ENCODE measurements at places on chromosomes 2 and 18.

GRCh38 chr2:133411857-133412256, 156.4 kb downstream of the NCKAP5 start:
- DNase-seq: no peak

DNA sequence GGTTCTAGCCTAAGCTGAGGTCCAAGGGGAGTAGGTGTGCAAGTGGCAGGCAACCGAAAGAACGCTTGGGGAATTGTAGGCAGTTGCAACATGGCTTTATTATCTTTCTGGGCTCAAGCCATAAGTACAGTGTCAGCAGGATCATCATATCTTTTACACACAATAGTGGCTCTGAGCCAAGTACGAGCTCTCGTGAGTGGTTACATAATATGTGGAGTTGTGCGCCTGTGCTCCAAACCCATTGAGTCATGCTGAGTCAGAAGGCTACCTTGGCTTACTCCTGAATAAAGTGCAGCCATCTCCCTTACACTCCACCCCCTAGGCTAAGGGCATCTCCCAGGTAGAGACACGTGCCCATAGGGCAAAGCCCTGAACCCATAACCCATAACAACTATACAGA, 233.9 kb downstream of the SATB2 start:
- no peak for DNase-seq

DNA sequence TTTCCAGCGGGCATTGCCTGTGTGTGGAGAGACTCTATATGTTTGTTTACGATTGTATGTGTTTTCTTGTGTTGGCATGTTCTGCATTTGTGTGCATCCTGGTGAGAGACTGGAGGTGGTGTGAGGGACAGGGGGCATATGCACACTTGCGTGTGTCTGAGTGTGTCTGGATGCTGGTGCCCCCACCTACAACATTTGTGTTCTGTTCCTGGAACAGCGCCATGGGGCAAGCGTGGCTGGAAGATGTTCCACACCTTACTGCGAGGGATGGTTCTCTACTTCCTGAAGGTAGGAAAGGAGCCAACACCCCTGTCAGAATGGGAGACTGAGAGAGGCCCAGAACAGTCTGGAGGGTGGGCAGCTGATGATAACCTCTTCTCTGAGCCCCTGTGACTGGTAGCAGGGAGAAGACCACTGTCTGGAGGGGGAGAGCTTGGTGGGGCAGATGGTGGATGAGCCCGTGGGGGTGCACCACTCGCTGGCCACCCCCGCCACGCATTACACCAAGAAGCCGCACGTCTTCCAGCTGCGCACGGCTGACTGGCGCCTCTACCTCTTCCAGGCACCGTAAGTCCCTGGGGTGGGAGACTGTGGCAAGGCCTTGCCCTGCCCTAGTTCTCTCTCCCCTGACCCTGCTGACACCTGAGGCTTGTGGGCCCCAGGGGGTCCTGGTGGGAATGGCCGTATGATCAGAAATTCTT, 23.7 kb downstream of the PSD4 start:
- DNase-seq: no peak

GRCh38 chr2:103335403-103335802, 573.6 kb downstream of the TMEM182 start:
- DNase-seq: no peak

DNA sequence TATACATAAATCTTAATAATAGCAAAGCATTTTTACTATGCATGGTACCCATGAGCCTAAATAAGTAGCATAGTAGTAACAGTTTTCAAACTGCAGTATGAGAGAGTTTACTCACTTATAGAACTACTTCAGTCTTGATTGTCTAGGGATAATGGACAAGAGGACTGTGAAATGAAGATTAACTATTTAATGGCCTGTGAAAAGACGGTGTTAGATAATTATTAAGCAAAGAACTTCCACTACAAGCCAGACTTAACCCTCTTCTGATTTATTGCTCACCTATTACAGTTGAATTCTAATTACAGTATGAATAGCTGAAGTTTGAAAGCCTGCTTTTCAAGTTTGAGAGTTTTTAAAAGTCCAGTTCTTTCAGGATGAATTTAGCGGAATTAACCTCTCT, 18.9 kb downstream of the PIK3C3 start:
- DNase-seq: no peak

DNA sequence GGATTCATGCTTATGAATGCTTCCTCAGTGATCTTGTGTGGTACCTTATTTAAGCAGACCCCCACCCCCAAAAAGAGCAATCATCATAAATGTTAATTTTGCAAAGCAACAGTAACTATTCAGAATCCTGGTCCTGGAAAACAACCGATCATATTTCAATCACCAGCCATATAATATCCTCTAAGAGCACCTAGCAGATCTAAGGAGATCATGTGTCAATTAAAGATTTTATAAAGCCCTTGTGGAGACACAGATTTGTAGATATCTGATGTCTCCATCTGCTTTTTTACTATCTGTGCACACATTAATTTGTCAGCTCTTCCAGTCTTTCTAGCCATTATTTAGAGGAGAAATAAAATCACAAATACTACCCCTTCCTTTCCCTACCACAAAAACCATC, 423.7 kb downstream of the TGIF1 start:
- DNase-seq: no peak

DNA sequence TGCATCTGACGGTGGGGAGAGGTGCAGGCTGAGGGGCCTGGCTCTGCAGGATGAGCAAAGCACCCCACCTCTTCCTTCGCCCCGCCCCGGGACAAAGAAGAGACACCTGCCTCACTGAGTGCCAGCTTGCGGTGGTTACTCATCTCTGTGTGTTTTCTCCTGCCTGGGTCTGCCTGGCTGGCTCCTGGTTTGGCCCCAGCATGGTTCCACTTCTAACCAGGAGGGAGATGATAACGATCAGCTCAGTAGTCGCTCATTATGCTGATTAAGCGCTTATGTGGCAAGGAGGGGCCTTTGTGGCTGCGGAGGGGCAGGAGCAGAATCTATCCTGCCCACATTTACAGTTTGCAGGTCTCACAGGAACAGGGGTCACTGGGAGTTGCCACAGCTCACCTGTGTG, 68.7 kb upstream of the EDAR start:
- DNase-seq: no peak

- DNase-seq: no peak
Observed at GRCh38 chr2:195533771-195534642, 123.0 kb upstream of the SLC39A10 start.

DNA sequence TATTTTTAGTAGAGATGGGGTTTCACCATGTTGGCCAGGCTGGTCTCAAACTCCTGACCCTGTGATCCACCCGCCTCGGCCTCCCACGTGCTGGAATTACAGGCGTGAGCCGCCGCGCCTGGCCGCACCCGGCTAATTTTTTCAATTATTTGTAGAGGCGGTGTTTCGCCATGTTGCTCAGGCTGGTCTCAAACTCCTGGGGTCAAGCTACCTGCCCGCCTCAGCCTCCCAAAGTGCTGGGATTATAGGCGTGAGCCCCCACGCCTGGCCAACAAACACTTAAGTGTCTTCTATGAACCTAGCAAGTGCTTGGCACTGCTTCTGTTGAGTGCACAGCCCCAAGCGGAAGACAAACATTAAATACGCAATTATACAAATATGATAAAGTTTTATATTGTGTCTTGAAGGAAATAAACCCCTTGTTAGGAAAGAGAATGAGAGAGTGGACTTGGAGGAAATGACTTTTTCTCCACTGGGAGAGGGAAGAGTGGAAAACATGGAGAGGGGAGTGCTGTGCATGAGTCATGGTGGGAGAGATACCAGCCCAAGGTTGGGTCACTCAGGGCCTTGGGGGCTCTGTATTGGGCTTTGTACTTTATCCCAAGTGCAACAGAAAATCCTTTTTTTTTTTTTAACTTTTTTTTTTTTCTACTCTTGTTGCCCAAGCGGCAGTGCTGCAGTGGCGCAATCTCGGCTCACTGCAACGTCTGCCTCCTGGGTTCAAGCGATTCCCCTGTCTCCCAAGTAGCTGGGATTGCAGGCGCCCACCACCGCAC, 41.4 kb upstream of the ACTR2 start:
- no peak for DNase-seq

- DNase-seq: no peak
Observed at GRCh38 chr18:62371436-62371835, 46.3 kb downstream of the TNFRSF11A start.

DNA sequence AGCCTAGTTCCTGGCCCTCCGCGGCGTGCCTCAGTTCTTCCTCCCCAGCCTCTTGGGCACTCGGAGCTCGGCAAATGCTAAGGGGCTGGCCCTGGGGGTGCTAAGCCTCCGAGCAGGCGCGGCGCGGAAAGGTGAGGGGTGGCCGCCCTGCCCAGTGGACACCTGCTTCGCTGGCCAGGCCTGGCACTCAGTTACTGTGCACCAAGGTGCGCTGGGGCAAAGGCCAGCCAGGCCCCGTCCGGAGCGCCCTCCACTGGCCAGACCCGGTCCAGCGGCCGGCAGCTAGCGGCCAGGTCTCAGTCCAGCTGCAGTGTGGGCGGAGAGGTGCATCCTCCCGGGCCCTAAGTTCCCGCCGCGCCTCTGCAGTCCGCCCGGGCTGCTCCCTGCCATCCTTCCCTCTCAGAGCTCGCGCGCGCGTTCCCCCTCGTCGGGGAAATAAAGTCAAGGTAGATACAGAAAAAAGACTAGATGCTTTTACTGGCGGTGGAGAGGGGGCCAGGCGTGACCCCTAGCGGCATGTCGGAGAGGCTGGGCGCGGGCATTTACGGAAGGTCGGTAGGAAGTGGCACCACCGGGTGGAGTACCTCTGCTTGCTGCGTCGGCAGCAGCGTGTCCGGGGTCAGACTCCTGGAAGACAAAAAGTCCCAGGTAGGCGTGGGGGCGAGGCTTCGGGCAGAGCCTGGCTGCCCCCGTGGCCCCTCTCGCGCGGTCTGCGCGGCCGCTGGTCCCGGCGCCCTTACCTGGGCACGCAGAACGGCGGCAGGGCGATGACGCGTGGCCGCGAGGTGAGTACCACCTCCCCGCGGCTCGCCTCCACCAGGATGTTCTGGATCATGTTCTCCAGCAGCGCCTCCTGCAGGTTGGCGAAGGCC, 9.4 kb upstream of the CRYBA2 start:
- DNase-seq: no peak

GRCh38 chr2:80061881-80062280, 242.7 kb downstream of the LRRTM1 start:
- DNase-seq: no peak

DNA sequence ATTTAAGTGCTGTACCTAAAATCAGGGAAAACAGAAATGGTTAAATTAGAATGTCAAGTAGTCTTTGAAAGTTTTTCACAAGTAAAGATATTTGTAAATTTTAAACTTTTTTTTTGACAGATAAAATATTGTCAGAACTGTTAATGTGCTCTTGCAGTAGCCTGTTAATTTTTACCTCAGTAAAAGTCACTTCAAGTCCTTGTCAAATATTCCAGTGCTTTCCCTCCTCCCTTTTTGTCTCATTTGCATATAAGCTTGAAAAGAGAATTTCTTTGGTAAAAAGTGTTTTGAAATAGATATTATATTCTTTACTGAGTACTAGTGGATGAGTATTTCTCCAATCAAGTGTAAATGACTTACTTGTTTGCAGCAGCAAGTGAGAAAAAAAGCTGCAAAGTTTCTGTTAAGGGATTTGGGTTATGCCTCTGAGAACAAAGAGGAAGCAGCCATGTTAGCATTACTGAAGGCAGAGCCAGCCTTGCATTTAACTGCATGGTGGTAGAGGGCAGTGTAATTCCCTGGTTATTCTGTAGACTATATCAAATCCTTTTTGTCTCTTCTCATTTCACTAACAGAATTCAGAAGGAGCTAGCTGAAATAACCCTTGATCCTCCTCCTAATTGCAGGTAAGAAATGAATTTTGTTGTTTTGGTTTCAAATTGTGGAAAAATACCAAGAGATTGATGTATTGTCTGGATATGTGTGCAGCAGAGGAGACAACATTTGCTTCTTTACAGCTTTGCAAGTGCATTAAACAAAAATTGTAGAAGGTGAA, 3.2 kb downstream of the UBE2E3 start:
- peak; percentile 56 for DNase-seq

DNA sequence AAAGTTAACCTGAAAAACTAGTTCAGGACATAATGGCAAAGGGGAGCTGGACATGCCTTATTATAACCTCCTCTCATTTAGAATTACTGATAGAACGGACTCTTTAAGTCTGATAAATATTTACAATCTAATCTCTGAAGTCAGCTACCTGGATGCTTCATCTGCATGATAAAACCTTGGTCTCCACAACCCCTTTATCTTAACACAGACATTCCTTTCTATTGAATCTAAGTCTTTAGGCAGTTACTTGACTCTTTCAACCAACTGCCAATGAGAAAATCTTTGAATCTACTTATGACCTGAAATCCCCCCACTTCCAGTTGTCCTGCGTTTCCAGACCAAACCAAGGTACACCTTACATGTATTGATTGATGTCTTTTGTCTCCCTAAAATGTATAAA, 191.2 kb upstream of the LRRTM4 start:
- no peak for DNase-seq

GRCh38 chr18:911486-911885, 6.8 kb downstream of the ADCYAP1 start:
- DNase-seq: no peak

GRCh38 chr18:13681701-13682100, 44.7 kb downstream of the FAM210A start:
- no peak for DNase-seq

GRCh38 chr2:149773006-149773405, 185.4 kb upstream of the MMADHC start:
- no peak for DNase-seq

DNA sequence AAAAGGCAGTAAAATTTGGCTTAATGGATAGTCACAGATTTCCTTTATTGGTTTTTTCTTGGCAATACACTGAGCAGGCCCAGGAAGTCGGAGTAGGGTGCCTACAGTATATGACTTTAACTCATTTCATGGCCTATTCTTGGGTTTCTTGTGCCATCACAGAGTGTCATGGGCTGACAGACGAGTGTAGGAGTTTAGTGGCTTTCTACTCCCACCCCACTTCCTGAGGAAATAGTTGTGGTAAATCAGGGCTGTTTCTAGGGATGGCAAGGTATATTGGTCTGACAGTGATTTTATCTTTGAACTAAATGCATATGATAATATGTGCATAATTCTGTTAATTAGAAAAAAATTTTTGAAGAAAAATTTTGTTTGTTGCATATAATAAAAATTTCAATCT, 100.1 kb downstream of the PLCL1 start:
- no peak for DNase-seq

GRCh38 chr2:10234013-10234306, 68.7 kb upstream of the HPCAL1 start:
- DNase-seq: no peak

DNA sequence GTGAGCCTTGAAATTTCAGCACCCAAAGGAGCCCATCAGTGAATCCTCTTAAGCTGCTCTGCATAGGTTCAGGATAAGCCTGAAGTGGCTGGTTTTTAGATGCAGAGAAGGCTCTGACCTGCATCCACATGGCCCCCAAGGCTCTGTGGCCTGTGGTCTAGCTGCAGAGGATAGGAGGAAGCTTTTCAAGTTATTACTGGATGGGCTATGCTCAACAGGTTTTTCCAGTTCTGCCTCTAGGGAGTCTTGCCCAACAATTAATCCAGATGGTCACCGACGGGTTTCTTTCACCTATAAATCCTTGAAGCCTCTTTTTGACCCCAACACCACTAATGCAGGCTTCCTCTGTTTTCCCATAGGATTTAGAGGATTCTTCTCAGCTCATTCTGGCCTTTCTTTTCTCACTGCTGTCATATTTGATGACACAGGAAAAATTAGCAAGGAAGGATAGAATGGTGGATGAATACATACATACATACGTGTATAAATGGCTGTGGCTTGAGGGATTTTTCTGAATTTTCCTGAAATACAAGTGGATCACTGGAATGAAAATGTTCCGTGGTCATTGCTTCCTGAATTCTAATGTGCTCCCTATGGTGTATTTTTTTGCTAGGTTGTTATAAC, 52.2 kb upstream of the BCL2L11 start:
- no peak for DNase-seq

- DNase-seq: no peak
Observed at GRCh38 chr2:1011006-1011405, 60.4 kb downstream of the SNTG2 start.

GRCh38 chr2:154261473-154262027, 389.8 kb downstream of the GALNT13 start:
- no peak for DNase-seq
